ENCODE measurements at places on chromosomes 13 and 19.
A peak's percentile ranks its signal among the peaks of the same experiment; 100 is the strongest.

DNA sequence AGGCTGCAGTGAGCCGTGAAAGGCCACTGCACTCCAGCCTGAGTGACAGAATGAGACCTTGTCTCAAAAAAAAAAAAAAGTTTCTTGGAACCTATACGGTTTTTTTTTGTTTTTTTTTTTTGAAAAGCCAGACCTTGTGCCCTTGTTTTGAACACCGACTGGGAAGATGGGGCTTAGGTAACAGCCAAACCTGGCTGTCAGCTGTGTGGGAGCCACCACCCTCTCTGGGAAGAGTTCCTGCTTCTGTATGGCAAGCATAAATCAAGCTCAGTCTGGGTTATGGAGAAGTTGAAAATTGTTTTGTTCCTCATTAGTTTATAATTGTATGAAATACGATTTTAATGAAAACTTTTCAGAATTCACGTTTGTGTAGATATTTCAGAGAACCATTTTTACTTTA, 39.5 kb downstream of the MPHOSPH8 start:
- no peak for DNase-seq

- no peak for DNase-seq
Observed at GRCh38 chr13:65789815-65790214, 1440.3 kb downstream of the PCDH9 start.

- no peak for DNase-seq
Observed at GRCh38 chr13:97561182-97561581, 127.2 kb downstream of the RAP2A start.

- no peak for DNase-seq
Observed at GRCh38 chr19:9789066-9789465, 20.5 kb upstream of the ZNF846 start.

- DNase-seq = no peak
Observed at GRCh38 chr13:112205990-112206389, 139.0 kb downstream of the SOX1 start.

GRCh38 chr13:49373716-49374115, 70.1 kb downstream of the CAB39L start:
- DNase-seq = no peak

GRCh38 chr13:64871742-64872141, 2358.4 kb downstream of the PCDH9 start:
- DNase-seq = no peak

DNA sequence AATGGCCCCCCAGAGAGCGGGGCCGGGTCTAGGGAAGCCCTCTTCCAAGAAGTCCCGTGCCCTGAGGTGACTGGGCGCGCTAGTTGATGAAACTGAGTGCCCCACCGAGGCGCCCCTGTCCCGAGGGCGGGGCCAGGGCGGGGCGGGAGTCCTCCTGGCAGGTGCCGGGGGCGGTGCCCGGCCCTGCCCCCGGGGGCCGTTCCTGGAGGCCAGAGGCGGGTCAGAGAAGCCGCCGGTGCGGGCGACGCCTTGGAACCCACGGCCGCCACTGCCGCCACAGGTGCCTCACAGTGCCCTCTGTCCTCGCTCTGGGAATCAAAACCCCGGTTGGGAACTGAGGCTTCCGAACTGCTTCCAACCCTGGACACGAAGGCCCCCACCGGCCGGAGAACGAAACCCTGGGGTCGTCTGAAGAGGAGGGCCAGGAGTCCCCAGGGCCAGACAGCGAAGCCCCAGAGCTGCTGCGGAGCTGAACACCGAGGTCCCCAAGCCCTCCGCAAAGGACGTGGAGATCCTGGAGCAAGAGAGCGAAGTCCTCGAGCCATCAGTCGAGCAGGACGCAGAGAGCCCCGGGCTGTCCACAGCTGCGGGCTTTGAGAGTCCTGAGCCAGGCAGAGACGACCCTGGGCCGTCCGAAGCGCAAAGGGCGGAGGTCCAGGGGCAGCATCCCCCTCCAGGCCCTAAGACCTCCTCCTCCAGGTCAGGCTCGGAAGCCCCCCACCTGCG, at the start of gene MISP3:
TSS of gene MISP3 (plus strand) at position 252 of the 726 bp plus-strand sequence. CDS start 524 bp downstream, outside the sequence.
- peak; percentile 19 for DNase-seq

- DNase-seq = no peak
Observed at GRCh38 chr19:5492635-5493409, 37.6 kb downstream of the ZNRF4 start.

- DNase-seq = no peak
Observed at GRCh38 chr13:112998521-112999280, 29.7 kb downstream of the MCF2L start.
